ENCODE measurements at places on chromosomes 3 and 15.

- no peak for DNase-seq
These were observed 157.7 kb downstream of the PDE8A start for GRCh38 chr15:85139391-85139790.

DNA sequence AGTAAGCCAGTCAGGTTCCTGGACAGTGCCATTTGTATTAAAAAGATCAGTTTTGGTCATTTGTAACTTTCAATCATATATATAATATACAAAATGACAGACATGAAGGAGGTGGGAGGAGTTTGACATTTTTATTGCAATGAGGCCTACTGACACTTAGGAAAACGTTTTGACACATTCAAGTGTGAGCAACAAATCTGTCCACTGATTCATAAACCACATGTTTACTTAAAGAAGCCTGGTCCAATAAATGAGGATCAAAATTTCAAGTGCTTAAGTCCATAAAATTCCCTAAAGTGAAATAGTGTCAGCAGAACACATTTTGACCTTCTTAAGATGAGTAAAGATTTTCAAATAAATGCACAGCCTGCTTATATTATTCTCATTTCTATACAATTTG is 137.3 kb downstream of the MECOM start:
- DNase-seq, result no peak

- no peak for DNase-seq
These were observed 804.0 kb downstream of the ROBO1 start for GRCh38 chr3:78963771-78964170.

- no peak for DNase-seq
These were observed 18.7 kb downstream of the NR2F2 start for GRCh38 chr15:96349034-96349856.

GRCh38 chr3:8869613-8870012 is 93.7 kb downstream of the RAD18 start:
- DNase-seq, result no peak

DNA sequence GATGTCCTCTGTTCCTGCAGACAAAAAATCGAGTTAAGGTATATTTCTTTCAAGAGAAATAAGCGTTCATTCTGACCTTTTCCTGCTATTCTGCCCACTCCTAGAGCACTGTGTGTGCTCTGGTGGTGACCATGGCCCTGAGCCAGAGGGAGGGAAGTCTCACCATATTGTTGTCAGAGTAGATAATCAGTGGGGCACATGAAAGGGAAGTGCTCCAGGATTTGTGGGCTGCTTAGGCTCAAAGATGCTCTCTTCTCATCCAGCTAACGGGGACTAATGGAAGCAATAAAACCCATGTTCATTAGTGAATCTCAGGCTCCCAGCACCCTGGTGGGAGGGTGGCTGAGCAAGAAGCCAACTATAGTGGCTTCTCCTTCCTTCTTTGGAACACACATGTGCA is 70.7 kb upstream of the EOMES start:
- peak; percentile 76 for DNase-seq
